ENCODE measurements at places on chromosomes 13 and 19.

GRCh38 chr19:55149078-55150003 is at the start of gene TNNT1:
Gene TNNT1 (minus strand): TSS chr19:55149206. CDS start chr19:55147157, 2,049 bp downstream.
- DNase-seq, result no peak

DNA sequence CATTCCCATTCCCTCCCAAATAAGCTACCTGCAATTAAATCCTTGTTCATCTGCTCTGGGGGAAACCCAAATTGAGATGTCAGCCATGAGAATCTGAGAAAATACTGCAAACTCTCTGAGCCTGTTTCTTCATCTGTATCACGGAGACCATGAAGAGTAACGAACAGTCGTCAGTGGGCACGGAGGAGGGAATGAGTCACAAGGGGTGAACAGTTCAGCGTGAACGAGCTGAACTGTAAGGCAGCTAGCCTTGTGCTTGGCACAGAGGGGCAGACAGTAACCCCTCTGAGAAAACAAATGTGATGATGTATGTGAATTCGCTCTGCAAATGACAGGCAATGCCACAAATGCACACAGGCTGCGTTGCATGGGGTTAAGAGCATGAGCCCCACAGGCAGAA is 288.7 kb downstream of the FOXO1 start:
- DNase-seq, result peak; percentile 48

- peak; percentile 78 for DNase-seq
These were observed 1.5 kb downstream of the BIVM start for GRCh38 chr13:102800145-102801041.

DNA sequence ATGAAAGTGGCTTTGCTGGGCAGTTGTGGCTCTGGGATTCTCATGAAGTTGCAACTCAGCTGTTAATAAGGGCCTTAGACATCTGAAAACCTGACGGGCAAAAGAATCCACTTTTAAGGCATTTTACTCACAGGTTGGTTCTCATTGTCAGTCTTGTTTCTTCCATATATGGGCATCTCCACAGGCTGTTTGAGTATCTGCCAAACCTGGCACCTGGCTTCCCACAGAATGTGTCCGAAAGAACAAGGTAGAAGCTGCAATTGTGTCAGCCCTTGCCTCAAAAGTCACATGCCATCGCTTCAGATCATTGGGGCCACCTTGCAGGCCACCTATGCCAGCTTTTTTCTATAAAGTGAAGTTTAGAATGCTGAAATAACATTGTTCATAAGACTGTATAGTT is 102.4 kb downstream of the KCTD12 start:
- no peak for DNase-seq

DNA sequence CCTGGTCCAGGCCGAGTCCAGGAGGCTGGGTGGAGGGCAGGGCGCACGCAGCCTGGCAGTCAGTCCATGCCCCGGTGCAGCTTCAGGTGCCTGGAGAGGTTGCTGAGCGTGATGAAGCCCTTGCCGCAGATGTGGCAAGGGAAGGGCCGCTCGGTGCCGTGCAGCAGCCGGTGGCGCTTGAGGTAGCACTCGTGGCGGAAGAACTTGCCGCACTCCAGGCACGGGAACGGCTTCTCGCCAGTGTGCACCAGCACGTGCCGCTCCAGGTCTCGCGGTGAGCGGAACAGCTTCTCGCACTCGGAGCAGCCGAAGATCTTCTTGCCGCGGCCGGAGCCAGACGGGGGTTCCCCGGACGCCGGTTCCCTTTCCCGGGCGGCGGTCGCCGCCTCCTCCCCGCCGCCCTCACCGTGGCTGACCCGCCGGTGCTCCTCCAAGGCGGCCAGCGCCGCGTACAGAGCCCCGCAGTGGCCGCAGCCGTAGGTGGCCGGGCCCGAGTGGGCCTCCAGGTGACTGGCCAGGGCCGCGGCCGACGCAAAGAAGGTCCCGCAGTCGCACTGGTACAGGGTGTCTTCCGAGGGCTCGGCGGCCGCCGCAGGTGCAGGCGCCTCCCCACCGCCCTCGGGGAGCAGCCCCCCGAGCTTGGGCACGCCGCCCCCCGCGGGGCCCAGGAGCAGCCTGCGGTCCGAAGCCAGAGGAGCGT is 6.8 kb downstream of the FIZ1 start:
- DNase-seq, result no peak

DNA sequence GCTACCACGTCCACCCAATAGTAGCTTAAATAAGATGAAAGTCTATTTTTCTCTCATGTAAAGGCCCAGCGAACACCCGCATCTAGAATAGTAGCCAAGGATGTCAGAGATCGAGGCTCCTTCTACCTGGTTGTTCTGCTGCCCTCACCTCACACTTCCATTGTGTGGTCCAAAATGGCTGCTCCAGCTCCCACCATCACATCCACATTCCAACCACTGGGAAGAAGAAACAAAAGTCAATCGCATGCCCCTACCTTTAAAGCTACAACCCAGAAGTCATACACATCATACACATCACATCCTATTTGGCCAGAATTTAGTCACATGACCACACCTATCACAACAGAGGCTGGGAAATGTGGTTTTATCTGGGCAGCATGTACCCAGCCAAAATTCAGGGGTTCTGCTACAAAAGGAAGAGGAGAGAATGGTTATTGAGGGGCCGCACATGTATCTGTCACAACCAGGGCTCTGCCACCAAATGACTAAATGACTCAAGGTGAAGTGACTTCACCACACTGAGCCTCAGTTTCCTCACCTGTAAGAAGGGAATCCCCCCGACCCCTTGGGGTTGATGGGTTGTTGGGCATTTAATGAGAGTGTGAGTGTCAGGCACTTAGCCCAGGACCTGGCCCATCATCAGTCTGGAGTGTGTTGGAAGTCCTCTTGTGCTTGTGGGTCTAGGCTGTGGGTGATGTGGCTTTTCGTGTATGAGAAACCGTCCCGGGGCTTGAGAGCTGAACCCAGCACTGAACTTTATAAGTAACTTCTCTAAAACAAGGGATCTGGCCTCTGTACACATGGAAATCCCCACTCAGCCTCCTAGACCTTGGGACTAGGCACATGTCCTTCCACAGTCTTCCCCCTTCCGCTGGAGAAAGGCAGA is 10.2 kb upstream of the CBLC start:
- DNase-seq, result no peak

DNA sequence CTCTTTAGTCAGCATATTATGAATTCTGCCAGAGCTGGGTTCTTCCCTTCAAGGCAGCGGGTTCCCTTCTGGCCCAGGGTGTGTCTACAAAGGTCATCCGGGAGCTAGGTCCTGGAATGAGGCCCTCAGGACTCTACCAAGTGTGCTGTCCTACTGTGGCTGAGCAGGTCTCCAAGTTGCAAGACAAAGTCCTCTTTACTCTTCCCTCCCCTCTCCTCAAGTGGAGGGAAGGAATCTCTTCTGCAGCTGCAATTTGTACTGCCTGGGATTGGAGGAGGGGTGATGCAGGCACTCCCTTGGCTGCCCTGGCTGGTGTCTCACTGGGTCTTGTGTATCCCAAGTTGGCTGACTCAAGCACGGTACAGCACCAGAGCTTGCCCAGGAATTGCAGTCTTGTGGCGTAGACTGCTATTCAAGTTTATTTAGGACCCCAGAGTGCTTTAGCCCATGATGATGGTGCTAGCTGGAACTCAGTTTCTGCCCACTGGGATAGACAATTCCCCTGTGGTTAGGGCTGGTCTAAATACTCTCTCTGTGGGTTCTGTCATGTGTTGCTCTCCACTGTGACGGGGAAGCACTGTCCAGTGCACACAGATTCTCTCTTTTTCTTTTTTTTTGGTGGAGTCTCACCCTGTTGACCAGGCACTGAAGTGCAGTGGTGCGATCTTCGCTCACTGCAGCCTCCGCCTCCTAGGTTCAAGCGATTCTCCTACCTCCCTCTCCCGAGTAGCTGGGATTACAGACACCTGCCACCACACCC is 28.5 kb downstream of the RFC3 start:
- no peak for DNase-seq

- DNase-seq, result peak; percentile 30
These were observed 21.1 kb downstream of the ZNF473 start for GRCh38 chr19:50046649-50047503.

DNA sequence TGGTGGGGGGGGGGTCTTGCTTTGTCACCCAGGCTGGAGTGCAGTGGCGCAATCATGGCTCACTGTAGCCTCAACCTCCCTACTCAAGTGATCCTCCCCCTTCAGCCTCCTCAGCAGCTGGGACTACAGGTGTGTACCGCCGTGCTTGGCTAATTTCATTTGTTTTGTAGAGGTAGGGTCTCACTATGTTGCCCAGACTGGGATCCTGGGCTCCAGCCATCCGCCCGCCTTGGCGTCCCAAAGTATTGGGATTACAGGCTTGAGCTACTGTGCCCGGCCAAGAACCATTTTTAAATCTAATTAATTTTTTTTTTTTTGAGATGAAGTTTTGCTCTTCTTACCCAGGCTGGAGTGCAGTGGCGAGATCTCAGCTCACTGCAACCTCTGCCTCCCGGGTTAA is 18.2 kb upstream of the JUND start:
- no peak for DNase-seq

GRCh38 chr13:98853771-98854221 is 101.3 kb upstream of the SLC15A1 start:
- DNase-seq, result peak; percentile 38

DNA sequence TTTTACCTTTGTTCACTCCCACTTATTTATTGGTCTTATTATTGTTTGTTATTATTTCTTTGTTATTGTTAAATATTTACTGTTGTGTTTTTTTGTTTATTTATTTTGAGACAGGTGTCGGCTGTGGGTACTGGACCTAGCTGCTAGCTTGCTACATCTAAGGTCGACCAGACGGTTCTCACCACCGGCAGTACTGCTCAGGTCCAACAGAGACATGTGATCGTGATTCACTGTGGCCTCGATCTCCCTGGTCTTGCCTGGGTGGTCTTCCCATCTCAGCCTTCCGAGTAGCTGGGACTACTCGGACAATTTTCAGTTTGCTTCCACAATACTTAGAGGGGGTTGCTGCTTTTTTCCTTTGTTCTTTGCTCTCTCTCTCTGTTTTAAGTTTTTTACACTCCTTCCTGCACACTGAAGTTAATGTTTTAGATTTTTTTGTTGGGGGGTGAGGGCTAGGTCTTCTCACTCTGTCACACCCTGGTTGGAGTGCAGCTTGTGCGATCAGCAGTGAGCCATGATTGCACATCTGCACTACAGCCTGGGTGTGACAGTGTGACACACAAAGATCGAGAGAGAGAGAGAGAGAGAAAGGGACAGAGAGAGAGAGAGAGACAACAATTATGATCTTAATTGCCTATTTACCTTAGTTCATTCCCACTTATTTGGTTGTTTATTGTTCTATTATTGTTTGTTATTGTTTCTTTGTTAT is 1432.4 kb downstream of the UQCRFS1 start:
- DNase-seq, result no peak

DNA sequence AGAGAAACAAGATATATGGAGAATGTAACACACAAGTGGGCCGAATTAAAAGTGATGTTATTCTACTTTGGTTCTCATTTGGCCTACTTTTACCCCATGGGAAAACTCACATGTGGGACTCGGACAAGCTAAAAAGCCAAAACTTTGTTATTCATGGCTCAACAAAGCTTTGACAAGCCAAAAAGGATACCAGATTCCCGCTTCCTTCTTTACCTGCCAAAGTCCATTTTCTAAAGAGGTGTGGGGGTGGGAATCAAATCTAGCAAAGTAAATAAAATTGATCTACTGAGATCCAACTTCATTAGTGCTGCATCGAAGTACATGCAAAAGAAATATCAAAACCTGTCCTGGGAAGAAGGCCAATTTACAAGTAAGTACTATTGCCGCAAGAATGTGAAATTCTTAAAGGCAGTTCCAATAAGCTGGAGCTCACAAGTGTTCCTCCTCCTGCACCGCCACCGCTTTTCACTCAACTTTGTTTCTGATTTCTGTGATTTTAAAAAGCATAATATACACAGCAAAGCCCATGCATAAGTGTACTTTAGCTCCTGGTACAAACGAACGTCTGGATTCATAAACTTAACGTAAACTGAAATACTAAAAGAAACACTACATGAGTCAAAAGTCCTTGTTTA is 1.1 kb downstream of the LNX2 start:
- DNase-seq, result peak; percentile 63

DNA sequence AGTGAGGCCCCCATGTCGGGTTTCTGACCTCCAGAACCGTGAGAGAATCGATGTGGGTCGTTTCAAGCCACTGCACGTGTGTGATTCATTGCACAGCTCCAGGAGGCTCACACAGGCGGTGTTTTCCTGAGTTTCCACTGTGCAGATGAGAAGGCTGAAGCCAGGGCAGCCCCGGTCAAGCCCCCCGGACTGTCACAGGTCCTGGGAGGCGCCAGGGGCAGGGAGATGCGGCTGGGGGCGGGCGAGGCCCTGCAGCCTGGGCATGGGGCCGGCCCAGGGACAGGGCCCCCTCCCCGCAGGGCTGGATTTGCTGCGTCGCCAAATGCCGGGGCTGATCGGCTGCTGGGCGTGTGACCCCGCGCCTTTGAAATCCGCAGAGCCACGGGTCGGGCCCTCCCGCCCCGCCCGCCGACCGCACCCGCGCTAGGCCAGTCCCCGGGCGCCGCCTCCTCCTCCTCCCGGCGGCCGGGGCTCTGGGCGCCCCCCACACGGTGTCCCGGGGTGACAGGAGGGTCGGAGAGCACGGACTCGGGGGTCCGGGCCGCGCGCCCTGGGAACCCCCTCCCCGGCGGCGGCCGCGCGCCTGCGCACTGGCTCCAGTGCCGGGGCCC is 9.9 kb upstream of the MKNK2 start:
- DNase-seq, result peak; percentile 58

DNA sequence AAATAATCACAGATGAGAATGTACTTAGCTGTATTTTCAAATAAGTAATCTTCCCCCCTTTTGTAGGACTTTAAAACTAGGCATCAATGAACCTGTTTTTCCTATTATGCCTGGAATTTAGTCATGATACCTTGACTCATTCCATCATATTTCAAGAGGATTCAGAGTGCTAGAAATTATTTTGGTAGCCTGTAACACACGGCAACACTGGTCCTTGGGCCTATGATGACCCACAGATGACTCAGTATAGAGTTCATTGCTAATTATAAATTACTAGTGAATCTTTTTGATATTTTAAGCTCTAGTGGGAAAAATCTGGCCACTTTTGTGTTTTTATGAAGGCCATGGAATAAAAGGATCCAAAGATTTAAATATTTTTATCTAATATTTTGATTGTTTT is 26.0 kb upstream of the GARRE1 start:
- DNase-seq, result peak; percentile 53

GRCh38 chr13:112653071-112653470 is 36.8 kb upstream of the ATP11A start:
- DNase-seq, result no peak

DNA sequence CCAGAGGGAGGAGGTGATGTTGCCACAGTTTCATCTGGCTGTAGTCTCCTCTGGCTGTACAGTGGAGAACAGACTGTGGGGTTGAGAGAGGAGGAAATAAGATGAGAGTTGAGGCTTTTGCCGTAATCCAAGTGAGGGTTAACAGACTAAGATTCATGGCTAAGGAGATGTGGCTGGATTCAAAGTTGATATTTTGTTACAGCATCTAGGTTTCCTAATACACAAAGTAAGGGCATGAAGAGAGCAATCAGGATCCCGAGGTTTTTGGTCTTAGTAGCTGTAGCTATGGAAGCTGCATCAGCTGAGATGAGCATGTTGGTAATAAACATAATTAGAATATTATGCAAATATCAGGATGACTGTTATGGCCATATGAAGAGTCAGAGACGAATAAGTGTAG is 1.4 kb downstream of the ZNF776 start:
- DNase-seq, result no peak

Data from fibroblast of lung (primary cell).